HepG2 (cell line): ENCODE measurements at places on chromosomes 1 and 21. TPM values are rescaled to one million over a fixed set of nuclear protein-coding genes. Genes with fewer than 3 reads are reported as not detected.

GRCh38 chr1:205012391-205013140, 30.4 kb upstream of the CNTN2 start:
- H3K27me3 ChIP-seq: peaks cover 42% of the 10 kb centered on the region; the same call in 2 of the 3 replicates
- H3K27ac ChIP-seq: no peak overlapping the region
- no peak for DNase-seq
- H3K4me3 ChIP-seq: no peak overlapping the region
- H3K36me3 ChIP-seq: no peaks in the 10 kb centered on the region
- no peaks in the 10 kb centered on the region for H3K4me1 ChIP-seq

GRCh38 chr1:165842671-165843129, 15.3 kb downstream of the UCK2 start:
- H3K27me3 ChIP-seq: no peaks in the 10 kb centered on the region
- no peak overlapping the region for H3K4me3 ChIP-seq
- DNase-seq: no peak
- H3K27ac ChIP-seq: no peak overlapping the region
- peaks cover 59% of the 10 kb centered on the region for H3K4me1 ChIP-seq

DNA sequence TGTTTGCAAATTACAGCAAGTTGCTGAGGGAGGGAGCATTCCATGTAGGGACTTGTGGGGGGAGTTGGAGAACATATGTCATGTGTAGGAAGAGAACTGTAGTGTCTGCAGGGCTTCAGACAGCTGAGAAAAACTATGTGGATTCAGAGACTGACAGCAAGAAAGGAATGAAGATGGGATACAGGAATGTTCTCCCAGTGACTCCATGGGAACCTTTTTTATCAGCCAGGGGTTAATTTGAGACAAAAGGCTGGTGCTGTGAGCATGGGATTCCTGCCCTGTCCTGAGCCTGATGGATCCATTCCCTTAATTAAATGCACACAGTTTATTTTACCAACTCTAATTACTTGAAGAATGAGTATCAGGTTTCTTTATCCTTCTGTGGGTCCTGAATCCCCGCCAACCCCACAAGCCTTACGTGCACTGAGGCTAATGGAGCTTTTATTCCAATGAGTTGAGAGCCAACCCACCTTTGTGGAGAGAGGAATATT, 26.5 kb upstream of the PLXNA2 start:
- H3K4me1 ChIP-seq: no peaks in the 10 kb centered on the region
- H3K4me3 ChIP-seq: no peak overlapping the region
- peaks cover 7% of the 10 kb centered on the region for H3K27me3 ChIP-seq
- H3K27ac ChIP-seq: no peak overlapping the region

DNA sequence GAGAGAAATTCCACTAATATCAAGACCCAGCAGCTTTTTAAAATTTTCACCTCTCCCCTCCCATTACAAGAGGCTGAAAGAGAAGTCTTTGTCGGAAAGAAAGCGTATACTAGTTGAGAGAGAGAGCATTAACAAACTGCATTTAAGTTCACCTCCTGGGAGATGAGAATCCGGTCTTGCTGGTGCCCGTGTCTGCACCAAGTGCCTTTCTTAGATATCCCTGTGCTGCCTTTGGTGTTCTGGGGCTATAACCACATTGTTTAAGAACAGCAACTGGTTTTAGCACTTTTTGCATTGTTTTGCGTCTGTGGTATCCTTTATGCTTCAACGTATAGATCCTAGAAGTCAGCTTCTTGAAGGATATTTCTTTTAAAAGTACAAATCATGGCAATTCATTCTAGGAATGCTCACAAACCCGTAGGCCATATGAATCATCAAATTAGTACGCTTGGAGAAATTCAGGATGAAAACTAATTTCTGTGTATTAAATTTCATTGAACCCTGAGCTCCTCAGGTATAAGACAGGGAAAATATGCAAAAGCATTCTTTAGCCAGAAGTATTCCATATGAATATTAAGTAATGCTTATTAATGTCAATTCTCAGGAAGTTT, 3.4 kb upstream of the RPE65 start:
- H3K27me3 ChIP-seq: no peaks in the 10 kb centered on the region; the same call in 1 of the 2 replicates
- no peak overlapping the region for H3K4me3 ChIP-seq
- no peak overlapping the region for H3K27ac ChIP-seq
- H3K36me3 ChIP-seq: no peaks in the 10 kb centered on the region

- no peaks in the 10 kb centered on the region for H3K27me3 ChIP-seq
- DNase-seq: no peak
- H3K36me3 ChIP-seq: peaks cover 27% of the 10 kb centered on the region
- H3K27ac ChIP-seq: no peak overlapping the region
- H3K4me3 ChIP-seq: no peak overlapping the region
- peaks cover 31% of the 10 kb centered on the region for H3K4me1 ChIP-seq
Observed at GRCh38 chr1:91732291-91733107, 153.5 kb downstream of the TGFBR3 start.

- H3K4me3 ChIP-seq: no peak overlapping the region
- DNase-seq: no peak
- peaks cover 9% of the 10 kb centered on the region for H3K4me1 ChIP-seq
- H3K27me3 ChIP-seq: no peaks in the 10 kb centered on the region
- H3K36me3 ChIP-seq: no peaks in the 10 kb centered on the region
Observed at GRCh38 chr1:24600551-24600950, 42.6 kb upstream of the SRRM1 start.

DNA sequence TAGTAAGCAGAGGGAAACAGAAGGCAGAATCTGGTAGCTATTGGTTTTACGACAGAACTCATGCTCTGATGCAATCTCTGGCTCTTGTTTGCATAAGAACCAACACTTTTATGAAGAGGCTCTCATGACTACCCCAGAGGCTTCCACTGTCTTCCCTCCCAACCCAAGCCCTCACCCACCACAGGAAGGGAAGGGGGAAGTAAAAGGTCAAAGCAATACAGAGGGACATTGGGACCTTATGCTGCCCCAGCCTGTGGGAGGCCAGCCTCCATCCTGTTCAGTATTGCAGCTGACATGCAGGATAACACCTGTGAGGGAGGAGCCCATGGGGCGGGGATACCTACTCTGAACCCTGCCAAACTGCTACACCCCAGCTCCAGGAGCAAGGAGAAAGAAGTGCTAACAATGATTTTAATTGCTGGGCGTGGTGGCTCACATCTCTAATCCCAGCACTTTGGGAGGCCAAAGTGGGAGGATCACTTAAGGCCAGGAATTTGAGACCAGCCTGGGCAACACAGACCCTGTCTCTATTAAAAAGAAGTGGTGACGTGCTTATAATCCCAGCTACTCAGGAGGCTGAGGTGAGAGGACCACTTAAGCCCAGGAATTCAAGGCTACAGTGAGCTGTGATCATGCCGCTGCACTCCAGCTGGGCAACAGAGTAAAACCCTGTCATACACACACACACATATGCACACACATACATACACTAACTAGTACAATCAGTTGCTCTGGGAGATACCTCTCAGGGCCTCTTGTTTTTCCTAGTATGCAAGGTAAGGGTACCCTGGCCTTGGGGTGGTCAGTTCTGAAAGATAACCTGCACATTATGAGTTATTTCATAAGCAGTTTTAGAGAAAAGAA, 9.5 kb downstream of the MR1 start:
- no peaks in the 10 kb centered on the region for H3K36me3 ChIP-seq
- peaks cover 51% of the 10 kb centered on the region for H3K4me1 ChIP-seq
- no peaks in the 10 kb centered on the region for H3K27me3 ChIP-seq
- H3K27ac ChIP-seq: peak overlapping the region; percentile 14
- H3K4me3 ChIP-seq: no peak overlapping the region
- peak; percentile 74 for DNase-seq

DNA sequence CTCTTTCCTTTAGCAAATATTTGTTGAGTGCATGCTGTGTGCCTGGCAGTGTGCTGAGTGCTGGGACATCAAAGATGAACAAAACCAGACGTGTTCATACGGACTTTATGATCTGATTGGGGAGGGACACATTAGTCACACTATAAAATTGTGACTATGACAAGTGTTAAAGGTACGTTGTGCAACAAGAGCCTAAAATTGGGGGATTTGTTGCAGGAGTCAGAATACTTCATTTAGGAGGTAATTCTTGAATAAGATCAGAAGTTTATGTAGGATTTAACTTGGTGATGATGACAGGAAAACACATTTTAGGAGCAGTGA, 29.6 kb downstream of the B3GALT2 start:
- H3K27ac ChIP-seq: no peak overlapping the region
- no peak for DNase-seq
- H3K4me1 ChIP-seq: peaks cover 20% of the 10 kb centered on the region
- H3K27me3 ChIP-seq: no peaks in the 10 kb centered on the region
- H3K36me3 ChIP-seq: peaks cover 17% of the 10 kb centered on the region; the same call in 2 of the 3 replicates

GRCh38 chr1:174397261-174397660, 50.5 kb upstream of the GPR52 start:
- H3K4me3 ChIP-seq: no peak overlapping the region
- no peaks in the 10 kb centered on the region for H3K27me3 ChIP-seq
- no peak for DNase-seq
- no peaks in the 10 kb centered on the region for H3K4me1 ChIP-seq

The BTG3 gene
- total RNA-seq: 11.6 and 13.9 TPM in 2 replicates

The LRRC53 gene
- total RNA-seq: not detected in 2 replicates

DNA sequence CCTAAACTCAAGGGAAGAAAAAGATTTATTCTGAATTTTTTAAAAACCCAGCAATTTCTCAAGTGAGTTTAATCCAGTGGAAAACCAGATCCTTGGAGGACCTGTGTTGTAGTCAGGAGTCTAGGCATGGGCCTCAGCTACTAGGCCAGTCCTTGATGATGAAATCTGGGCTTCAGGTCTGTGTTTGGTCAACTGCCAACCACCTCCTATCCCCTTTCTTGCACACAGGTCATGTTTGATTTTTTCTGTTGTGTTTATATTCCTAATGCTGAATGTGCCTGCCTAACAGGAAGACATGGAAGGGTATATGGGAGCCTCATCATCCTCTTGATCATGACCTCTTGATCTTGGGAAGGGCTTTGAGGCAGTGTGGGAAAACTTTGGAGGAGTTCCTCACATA, 38.2 kb upstream of the SLC19A2 start:
- H3K27ac ChIP-seq: no peak overlapping the region

The KRTAP11-1 gene
- not detected in 2 replicates for total RNA-seq

DNA sequence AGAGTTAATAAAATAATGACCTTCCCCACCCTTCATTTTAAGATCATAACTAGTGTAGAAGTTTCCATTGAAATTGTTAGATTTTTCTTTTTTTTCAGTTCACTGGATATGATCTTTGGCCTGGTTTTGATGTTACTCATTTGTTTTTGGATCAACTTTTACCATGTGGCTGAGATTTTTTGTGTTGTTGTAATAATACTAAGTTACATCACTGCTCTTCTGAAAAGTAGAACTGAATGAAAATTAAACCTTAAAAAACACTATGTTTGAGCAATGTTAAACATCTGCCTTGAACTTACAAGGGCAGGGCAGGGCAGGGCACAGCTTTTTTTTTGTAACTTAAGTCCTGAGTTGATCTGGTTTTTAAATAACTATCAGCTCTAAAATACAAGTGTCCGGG, 204.8 kb upstream of the ADAMTS5 start:
- no peak overlapping the region for H3K4me3 ChIP-seq
- no peaks in the 10 kb centered on the region for H3K27me3 ChIP-seq
- no peaks in the 10 kb centered on the region for H3K36me3 ChIP-seq
- no peaks in the 10 kb centered on the region for H3K4me1 ChIP-seq
- no peak overlapping the region for H3K27ac ChIP-seq

DNA sequence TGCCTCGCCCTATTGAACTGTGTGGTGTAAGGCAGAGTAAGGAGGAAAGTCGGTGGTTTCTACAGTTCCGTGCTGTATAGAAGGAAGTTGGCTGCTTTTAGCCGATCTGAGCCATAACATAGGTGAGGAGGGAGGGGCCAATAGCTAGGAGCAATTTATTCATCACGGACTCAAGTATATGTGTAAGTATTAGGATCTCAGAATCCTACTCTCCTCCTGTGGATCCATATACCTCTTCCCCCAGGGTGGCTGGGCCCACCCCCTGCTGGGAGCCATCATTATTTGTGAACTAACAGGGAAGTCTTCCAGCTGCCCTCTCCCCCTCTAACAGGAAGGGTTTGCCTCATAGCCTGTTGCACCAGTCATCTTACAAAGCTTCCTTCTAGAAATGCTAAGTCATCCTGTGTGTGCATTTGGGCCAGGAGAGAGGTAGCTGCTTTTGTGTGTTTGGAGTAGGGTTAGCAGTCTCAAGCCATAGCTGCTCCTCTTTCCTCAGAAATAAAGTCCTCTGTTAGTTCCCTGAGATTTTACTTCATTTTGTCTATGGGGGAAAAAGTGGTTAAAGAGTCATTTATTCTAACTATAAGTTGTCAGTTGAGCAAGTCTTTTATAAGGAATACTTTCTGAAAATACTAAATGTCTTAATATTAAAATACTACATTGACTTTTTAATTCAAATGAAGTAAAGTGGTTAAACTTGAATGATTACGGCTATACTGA, 14.9 kb upstream of the CENPS start:
- H3K27me3 ChIP-seq: no peaks in the 10 kb centered on the region
- peak; percentile 24 for DNase-seq
- no peak overlapping the region for H3K4me3 ChIP-seq
- no peaks in the 10 kb centered on the region for H3K4me1 ChIP-seq
- peaks cover 86% of the 10 kb centered on the region for H3K36me3 ChIP-seq

DNA sequence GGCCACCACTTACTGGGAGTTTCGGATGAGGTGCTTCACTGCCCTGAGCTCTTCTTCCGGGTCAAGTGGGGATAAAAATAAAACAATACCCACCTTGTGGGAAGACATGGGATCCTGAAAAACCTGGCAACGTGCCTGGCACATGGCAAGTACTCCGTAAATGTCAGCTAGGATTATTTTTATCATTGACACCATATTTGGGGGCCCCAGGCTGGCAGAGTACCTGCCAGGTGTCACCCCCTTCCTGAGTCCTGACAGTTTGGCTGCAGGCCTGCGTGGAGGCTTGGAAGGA, 9.2 kb upstream of the EPHA2 start:
- no peaks in the 10 kb centered on the region; the same call in 1 of the 2 replicates for H3K27me3 ChIP-seq
- H3K36me3 ChIP-seq: no peaks in the 10 kb centered on the region
- H3K27ac ChIP-seq: peak overlapping the region; percentile 38
- peaks cover 59% of the 10 kb centered on the region for H3K4me1 ChIP-seq
- DNase-seq: no peak

- H3K4me1 ChIP-seq: peaks cover 16% of the 10 kb centered on the region
- no peaks in the 10 kb centered on the region for H3K27me3 ChIP-seq
- no peak overlapping the region for H3K27ac ChIP-seq
- H3K4me3 ChIP-seq: no peak overlapping the region
Observed at GRCh38 chr21:42467140-42467983, 28.7 kb downstream of the RSPH1 start.

DNA sequence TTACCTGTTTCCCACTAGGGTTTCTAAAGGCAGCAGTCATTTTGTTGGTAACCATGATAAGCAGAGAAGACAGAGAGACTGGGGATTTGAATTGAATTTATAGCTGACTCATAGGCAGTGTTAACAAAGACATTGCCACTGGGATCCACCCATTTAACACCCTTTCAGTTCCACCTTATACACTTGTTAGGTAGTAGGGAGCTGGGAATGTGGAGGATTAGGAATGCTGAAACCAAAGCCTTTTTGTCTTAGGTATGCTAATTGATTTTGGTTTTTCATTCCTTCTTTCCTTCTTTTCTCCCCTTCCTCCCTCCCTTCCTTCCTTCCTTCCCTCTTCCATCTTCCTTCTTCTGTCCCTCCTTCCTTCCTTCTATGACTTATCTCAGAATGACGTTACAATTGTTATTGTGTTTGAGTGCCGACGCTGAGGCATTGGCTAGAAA, 7.5 kb upstream of the EVI5 start:
- no peaks in the 10 kb centered on the region for H3K36me3 ChIP-seq
- DNase-seq: no peak
- H3K27ac ChIP-seq: no peak overlapping the region
- peaks cover 18% of the 10 kb centered on the region for H3K4me1 ChIP-seq

The SELENBP1 gene
- 29.0 and 30.2 TPM in 2 replicates for total RNA-seq

GRCh38 chr1:51549016-51549619, 30.1 kb upstream of the EPS15 start:
- no peaks in the 10 kb centered on the region for H3K36me3 ChIP-seq
